ENCODE measurements at places on chromosomes 3 and 15. TPM values are rescaled to one million over a fixed set of nuclear protein-coding genes. Genes with fewer than 3 reads are reported as not detected.

DNA sequence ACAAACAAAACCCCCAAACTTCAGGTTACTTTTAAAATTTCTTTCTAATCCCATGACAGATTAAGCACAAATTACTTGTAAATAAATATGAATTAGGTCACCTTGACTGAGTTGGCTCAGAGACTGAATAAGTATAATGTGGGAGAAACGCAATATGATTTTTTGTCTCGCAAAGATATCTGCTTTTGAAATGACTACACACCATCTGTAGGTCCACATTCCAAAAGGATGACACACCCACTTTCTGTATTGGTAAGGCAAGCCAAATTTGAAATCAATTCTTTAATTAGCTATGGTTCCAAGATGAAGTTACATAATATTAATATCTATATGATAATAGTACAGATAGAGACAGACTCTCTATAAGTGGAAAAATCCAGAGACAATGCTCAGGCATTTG is 66.9 kb upstream of the CSPG5 start:
- no peak for DNase-seq

GRCh38 chr3:108088697-108089096 is 2.1 kb downstream of the CD47 start:
- no peak for DNase-seq

CACNA2D3 gene
- 0.48 TPM for total RNA-seq

GRCh38 chr15:41811432-41812195 is 16.3 kb upstream of the JMJD7 start:
- no peak for DNase-seq

IQCF6 gene
- total RNA-seq: not detected

DNA sequence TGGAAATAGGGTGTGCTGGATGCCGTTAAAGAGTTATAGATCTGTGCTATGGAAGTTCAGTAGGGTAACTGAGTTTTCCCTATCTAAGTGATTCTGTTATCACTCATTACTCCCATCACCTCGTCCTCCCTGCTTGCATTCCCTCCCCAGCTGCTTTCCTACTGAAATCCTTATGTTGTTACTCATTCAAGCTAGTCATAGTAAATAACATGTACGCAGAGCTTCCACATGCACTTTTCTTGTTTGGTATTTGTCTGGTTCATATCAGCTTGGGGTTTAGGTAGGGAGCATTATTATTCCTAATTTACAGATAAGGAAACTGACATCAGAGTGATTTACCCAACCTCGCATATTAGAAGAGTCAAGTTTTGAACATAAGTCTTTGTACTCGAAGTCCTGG is 135.1 kb downstream of the HCN4 start:
- no peak for DNase-seq

- DNase-seq: no peak
Measured at GRCh38 chr3:149234671-149235245, 13.1 kb upstream of the CP start.

DNA sequence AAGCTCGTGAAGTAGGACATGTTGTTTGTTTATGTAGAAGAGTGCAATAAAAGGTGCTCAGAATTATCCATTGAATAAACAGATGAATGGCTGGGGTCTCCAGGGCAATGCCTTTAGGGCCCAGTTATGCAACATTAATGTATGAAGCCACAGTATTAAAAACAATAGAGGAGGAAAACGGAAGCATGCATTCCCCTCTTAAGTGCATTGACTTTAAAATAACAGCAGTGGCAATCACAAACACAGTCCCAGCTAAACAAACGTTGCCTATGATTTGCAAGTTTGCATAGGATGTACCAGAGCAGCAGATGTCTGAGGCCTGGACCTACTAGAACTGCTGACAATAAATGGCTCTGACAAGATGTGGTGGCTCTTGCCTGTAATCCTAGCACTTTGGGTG is 60.6 kb upstream of the GCNT3 start:
- DNase-seq: no peak

ROPN1B gene
- not detected for total RNA-seq

- DNase-seq: no peak
Measured at GRCh38 chr3:71305231-71306206, 278.0 kb downstream of the FOXP1 start.

IL17RB gene
- not detected for total RNA-seq

CTXN2 gene
- total RNA-seq: not detected

DNA sequence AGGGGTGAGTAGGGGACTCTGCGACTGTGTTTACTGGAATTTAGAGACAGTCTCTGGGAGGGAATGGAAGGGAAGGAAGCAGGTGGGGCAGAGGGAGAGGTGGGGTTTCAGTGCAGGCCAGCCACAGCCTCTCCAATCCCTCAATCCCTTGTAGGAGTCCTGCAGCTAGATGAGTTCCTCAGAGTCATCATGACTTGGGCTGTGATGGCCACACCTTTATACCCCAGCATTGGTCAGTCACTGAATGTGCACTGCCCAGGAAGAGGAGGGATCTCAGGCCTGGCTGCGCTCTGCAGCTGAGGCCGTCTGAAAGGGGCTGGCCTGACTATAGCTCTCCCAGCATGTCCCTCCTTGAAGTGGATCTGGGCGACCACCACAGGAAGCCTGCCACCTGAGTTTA is 67.3 kb upstream of the GLCE start:
- no peak for DNase-seq

DNA sequence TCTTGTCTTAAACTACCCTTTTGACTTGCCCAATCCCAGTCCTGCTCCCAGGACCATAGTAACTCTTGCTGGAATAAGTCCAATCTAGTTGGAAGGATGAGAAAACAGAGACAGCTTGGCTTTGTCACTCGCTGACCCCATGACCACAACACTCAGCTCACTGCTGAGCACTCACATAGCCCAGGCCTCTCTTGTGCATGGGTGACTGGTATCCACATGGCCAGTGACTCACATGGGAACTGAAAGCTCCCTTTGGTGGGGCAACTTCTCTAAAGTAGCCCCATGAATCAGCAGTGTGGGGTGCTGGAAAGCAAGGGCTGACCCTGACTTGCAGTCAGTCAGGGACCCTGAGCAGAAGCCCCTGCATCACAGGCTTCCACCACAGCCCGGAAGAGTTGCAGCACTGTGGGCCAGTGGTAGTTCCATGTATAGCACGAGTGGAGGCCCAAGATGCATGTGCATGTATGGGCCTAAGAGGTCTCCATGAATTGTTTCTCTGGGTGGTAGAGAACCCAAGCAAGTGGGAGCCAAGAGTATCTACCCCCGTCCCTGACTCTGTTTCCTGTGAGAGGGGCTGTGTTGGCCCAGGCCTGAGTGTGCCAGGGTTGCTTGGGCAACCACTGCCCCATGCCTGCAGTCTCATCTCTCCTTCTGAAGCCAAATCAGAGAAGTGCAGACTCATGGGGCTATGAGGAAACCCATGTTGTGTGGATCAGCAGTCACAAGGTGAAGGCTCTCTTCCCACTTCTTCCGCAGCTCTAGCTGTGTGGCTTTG is 62.1 kb upstream of the XCR1 start:
- DNase-seq: no peak

GRCh38 chr15:41462084-41462795 is 31.4 kb upstream of the ITPKA start:
- no peak for DNase-seq

- no peak for DNase-seq
Measured at GRCh38 chr15:101132390-101133180, 119.3 kb downstream of the CHSY1 start.
